GM23248 (cell line): ENCODE measurements at places on chromosomes 11 and 22. TPM values are rescaled to one million over a fixed set of nuclear protein-coding genes. Genes with fewer than 3 reads are reported as not detected.

GRCh38 chr11:122097419-122098001 lies 18.5 kb downstream of the BLID start:
- peaks cover 48% of the 10 kb centered on the region for H3K4me1 ChIP-seq
- H3K27ac ChIP-seq, result peak overlapping the region; percentile 93
- H3K4me3 ChIP-seq, result peak overlapping the region; percentile 99
- DNase-seq, result peak; percentile 68
- H3K27me3 ChIP-seq, result no peaks in the 10 kb centered on the region
- peaks cover 78% of the 10 kb centered on the region for H3K36me3 ChIP-seq

SYCE3 gene
- not detected in 2 replicates for total RNA-seq

GRCh38 chr11:106288822-106289387 lies 211.4 kb downstream of the AASDHPPT start:
- no peaks in the 10 kb centered on the region for H3K27me3 ChIP-seq
- H3K27ac ChIP-seq, result no peak overlapping the region
- H3K4me3 ChIP-seq, result no peak overlapping the region
- no peak for DNase-seq
- H3K4me1 ChIP-seq, result no peaks in the 10 kb centered on the region

C22orf42 gene
- not detected in 2 replicates for total RNA-seq

GRCh38 chr11:110455718-110456117 lies 26.0 kb downstream of the FDX1 start:
- no peak overlapping the region for H3K4me3 ChIP-seq
- H3K4me1 ChIP-seq, result no peaks in the 10 kb centered on the region
- no peaks in the 10 kb centered on the region for H3K27me3 ChIP-seq
- H3K27ac ChIP-seq, result no peak overlapping the region
- H3K36me3 ChIP-seq, result no peaks in the 10 kb centered on the region

DNA sequence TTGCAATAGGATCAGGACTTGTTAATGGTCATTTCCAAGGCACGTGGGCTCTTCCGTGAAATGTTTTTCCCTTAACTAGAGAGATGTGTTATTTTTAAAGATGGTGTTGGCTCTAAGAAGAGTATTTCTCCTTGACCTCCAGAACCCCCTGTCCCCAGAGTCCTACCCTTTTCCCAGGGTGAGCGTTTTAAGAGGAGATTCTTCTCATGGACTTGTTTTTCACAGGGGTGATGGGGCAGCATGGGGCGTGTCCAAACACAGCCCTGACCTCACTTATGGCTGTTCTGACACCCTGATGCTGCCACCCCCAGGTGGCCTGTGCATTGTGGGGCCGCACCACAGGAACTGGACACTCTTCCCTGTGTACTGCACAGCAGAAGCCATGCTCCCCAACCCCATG lies 335.7 kb downstream of the TBC1D22A start:
- peaks cover 3% of the 10 kb centered on the region for H3K4me1 ChIP-seq
- DNase-seq, result no peak
- no peak overlapping the region for H3K4me3 ChIP-seq

- H3K4me3 ChIP-seq, result no peak overlapping the region
- no peak overlapping the region for H3K27ac ChIP-seq
- H3K4me1 ChIP-seq, result peaks cover 4% of the 10 kb centered on the region; the same call in 1 of the 2 replicates
- DNase-seq, result peak; percentile 62
- H3K27me3 ChIP-seq, result no peaks in the 10 kb centered on the region
- H3K36me3 ChIP-seq, result no peaks in the 10 kb centered on the region
Observed at GRCh38 chr11:77259641-77260040, 41.8 kb downstream of the GDPD4 start.

DNA sequence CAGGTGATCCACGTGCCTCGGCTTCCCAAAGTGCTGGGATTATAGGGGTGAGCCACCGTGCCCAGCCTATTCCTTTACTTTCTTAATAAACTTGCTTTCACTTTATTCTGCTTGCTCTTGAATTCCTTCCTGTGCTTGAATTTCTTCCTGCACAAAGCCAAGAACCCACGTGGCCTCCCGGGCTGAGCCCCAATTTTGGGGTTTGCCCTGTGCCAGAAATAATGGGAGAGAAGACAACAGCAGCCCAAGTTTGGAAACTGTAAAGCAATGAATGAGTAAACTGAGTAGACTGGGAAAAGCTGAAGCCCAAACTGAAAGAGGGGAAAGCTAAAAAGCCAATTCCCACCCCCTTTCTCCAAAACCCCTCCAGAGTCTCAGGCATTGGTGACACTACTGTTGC lies 136.4 kb downstream of the NECTIN1 start:
- no peaks in the 10 kb centered on the region for H3K27me3 ChIP-seq
- DNase-seq, result peak; percentile 39
- no peak overlapping the region for H3K27ac ChIP-seq
- H3K4me1 ChIP-seq, result peaks cover 27% of the 10 kb centered on the region
- H3K4me3 ChIP-seq, result no peak overlapping the region

GRCh38 chr22:38402204-38402603 lies 52.8 kb downstream of the KCNJ4 start:
- H3K36me3 ChIP-seq, result no peaks in the 10 kb centered on the region
- H3K4me3 ChIP-seq, result no peak overlapping the region
- DNase-seq, result no peak
- no peak overlapping the region for H3K27ac ChIP-seq
- no peaks in the 10 kb centered on the region for H3K4me1 ChIP-seq
- no peaks in the 10 kb centered on the region for H3K27me3 ChIP-seq

BACE1 gene
- 40.5 and 45.8 TPM in 2 replicates for total RNA-seq

ISX gene
- total RNA-seq, result not detected in 2 replicates

PPP1CA gene
- 140 and 172 TPM in 2 replicates for total RNA-seq

LDHAL6A gene
- total RNA-seq, result not detected in 2 replicates

C11orf86 gene
- total RNA-seq, result not detected in 2 replicates
